Hematopoietic multipotent progenitor cell (in vitro differentiated cells): ENCODE measurements at places on chromosomes 6 and 20. TPM values are rescaled to one million over a fixed set of nuclear protein-coding genes. Genes with fewer than 3 reads are reported as not detected.

Gene ZKSCAN3
- 6.2 TPM for total RNA-seq

Gene PLN
- not detected for total RNA-seq

Gene SLC35F1
- total RNA-seq: not detected

GRCh38 chr20:25389858-25390537, 637 bp downstream of the ABHD12 start:
- DNase-seq: peak; percentile 26

DNA sequence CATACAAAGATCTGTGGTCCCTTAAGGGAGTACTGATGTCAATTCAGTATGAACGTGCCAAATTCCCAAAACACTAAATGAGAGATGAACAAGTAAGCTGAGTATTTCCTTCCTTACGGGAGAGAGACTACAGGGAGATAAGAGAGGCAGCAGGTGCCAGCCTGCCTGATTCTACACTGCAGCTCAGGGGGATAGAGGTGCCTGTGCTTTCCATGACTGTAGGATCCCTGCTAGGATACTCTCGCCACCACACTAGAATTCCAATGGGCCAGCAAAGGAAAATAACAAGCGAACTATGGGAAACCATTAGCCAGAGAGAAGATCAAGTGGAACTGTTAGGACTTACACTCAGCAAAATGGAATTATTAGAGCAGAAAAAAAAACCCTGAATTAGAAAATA, 198.5 kb upstream of the BTBD3 start:
- no peak for DNase-seq

DNA sequence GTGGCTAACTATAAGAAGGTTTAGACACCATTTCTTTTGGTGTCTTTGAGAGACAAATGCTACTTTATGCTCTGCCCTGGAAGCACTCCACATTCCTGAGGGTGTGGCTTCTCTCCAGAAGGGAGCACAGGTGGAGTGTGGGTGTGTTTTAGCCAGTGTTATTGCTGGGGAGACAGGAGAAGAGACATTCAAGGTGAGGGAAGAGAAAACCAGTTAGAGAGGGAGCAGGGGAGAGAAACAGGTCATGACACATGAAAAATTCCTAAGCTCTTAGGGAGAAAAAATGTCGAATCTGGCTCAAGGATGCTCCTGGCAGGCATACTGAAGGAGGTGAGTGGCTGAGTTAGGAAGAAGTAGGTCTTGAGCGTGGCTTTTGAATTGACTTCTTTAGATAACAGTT, 292.8 kb downstream of the CLIC5 start:
- no peak for DNase-seq

DNA sequence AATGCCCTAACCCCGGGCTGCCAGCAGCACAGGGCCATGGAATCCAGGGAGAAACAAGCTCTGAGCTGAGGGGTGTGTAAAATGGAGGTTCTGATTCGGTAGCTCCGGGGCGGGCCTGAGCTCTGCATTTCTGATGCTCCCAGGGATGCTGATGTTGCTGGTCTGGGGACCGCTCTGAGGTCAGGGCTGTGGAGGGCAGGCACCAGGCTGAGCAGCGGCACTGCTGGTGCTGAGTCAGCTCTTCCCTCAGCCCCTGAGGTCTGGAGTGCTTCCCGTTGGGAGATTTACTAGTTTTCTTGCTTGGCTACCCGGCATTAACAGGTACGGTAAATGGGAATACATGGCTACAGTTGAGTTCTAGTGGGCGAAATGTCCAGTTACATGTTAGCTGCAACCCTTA, 18.6 kb upstream of the CST3 start:
- no peak for DNase-seq

DNA sequence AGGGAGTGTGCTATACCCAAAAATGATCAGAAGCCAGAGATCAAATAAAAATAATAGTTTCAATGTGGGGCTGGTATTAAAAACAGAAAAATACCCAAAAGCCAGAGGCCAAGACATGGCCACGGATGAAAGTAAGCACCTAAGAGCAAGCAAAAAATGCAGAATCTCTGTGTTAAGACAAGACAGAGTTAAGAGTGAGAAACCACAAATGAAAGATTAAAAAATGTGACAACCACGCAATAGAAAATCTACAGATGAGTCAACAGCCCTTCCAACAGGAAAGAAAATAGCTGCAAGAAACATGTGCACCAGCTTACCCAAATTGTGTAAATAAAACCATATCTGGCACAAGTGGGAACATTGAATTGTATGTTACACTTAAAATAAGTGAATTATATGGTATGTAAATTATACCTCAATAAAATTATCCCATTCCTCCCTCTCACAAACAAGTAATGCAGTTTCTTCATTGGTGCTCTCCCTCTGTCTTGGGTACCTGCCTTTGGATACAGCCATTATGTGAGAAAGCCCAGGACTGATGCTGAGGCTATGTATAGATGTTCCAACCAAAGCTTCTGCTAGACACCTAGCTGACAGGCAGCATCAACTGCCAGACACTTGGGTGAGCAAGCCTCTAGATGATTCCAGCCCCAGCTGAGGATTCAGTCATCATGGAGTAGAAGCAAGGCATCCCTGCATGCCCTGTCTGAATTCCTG, 55.3 kb upstream of the UFL1 start:
- no peak for DNase-seq
